ENCODE measurements at places on chromosomes 1 and 21.

DNA sequence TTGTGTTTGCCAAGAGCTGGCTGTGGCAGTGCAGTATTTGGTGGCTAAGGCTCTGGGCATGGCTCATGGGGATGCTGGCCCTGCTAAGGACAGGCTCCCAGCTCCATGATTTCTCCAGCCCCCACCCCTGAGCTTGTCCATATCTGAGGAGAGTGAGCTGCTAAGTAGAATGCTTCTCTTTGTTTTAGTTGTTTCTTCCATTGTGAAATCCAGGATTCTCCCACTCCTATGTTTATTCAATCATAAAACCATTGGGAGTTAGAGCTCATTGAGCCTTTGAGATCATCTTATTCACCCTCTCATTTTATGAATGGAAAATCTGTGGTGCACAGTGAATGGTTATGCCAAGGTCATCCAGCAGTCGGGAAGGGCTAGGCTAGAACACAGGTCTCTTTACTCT lies 188.8 kb downstream of the TNR start:
- no peak for DNase-seq

GRCh38 chr21:44428281-44428960 lies 26.9 kb upstream of the LRRC3 start:
- DNase-seq = peak; percentile 48

GRCh38 chr1:2645143-2645542 lies 12.3 kb upstream of the MMEL1 start:
- DNase-seq = no peak

GRCh38 chr1:165954940-165955339 lies 127.5 kb downstream of the UCK2 start:
- no peak for DNase-seq

DNA sequence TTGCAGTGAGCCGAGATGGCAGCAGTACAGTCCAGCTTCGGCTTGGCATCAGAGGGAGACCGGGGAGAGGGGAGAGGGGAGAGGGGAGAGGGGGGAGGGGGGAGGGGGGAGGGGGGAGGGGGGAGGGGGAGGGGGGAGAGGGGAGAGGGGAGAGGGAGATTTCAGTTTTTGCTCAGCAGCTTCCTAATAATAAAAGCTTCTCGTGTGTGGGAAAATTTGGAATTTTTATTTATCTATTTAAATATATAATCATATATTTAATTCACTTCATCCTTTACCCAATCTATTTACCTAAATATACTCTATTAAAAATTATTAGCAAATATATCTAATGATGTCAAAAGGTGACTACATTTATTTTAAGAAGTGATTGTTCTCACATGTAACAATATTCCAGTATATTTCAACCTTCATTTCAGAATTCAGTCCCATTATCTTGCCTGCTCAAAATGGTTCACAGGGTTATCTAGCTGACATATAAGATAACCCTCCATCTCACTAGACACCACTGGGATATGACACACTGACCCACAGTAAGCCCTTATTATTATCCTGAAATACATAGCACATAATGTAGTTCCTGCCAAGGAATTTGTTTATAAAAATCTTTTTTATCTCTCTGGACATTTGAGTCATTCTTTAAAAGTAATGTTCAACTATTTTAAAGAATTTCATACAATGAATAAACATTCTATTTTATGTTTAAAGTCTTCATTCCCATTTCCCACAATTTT lies 105.9 kb downstream of the GPATCH2 start:
- DNase-seq = no peak
